Liver (tissue), 10 donors: ENCODE measurements at places on chromosomes 16 and 17. TPM values are rescaled to one million over a fixed set of nuclear protein-coding genes. Genes with fewer than 3 reads are reported as not detected.

- H3K36me3 ChIP-seq: no peaks in the 10 kb centered on the region
- no peak overlapping the region for H3K4me3 ChIP-seq
- no peaks in the 10 kb centered on the region for H3K27me3 ChIP-seq
These were observed 132.4 kb downstream of the CA10 start for GRCh38 chr17:52026075-52026474.

DNA sequence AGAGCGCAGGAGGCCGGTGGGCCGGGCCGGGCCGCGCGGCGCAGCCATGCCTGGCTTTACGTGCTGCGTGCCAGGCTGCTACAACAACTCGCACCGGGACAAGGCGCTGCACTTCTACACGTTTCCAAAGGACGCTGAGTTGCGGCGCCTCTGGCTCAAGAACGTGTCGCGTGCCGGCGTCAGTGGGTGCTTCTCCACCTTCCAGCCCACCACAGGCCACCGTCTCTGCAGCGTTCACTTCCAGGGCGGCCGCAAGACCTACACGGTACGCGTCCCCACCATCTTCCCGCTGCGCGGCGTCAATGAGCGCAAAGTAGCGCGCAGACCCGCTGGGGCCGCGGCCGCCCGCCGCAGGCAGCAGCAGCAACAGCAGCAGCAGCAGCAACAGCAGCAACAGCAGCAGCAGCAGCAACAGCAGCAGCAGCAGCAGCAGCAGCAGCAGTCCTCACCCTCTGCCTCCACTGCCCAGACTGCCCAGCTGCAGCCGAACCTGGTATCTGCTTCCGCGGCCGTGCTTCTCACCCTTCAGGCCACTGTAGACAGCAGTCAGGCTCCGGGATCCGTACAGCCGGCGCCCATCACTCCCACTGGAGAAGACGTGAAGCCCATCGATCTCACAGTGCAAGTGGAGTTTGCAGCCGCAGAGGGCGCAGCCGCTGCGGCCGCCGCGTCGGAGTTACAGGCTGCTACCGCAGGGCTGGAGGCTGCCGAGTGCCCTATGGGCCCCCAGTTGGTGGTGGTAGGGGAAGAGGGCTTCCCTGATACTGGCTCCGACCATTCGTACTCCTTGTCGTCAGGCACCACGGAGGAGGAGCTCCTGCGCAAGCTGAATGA, 606 bp downstream of the THAP11 start:
- DNase-seq: peak; percentile 52
- H3K27me3 ChIP-seq: no peaks in the 10 kb centered on the region
- H3K4me1 ChIP-seq: peaks cover 43% of the 10 kb centered on the region
- H3K27ac ChIP-seq: peak overlapping the region; percentile 99

Gene OSGIN1
- total RNA-seq: 47.2 TPM

- peaks cover 12% of the 10 kb centered on the region for H3K36me3 ChIP-seq
- H3K27ac ChIP-seq: no peak overlapping the region
- H3K4me3 ChIP-seq: no peak overlapping the region
- no peak for DNase-seq
- H3K4me1 ChIP-seq: no peaks in the 10 kb centered on the region
These were observed 27.8 kb downstream of the CASKIN2 start for GRCh38 chr17:75487351-75488070.

DNA sequence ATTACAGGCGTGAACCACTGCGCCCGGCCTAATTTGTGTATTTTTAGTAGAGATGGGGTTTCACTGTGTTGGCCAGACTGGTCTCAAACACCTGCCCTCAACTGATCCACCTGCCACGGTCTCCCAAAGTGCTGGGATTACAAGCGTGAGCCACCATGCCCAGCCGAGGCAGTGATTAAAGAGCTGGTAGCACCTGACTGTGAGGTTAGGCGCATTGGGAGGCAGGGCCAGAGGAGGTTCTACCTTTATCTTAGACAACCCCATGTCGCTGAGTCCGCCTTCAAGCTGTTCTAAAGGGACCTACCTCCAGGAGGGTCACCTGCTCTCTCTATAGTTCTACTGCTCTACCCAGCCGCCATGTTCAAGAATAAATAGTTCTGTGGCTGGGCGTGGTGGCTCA, 8.1 kb downstream of the RSL1D1 start:
- no peak overlapping the region for H3K27ac ChIP-seq
- H3K36me3 ChIP-seq: peaks cover 23% of the 10 kb centered on the region
- H3K27me3 ChIP-seq: no peaks in the 10 kb centered on the region
- DNase-seq: no peak

GRCh38 chr16:68893710-68894705, 50.7 kb downstream of the TANGO6 start:
- peak overlapping the region; percentile 95 for H3K27ac ChIP-seq
- peak; percentile 37 for DNase-seq
- H3K36me3 ChIP-seq: no peaks in the 10 kb centered on the region

DNA sequence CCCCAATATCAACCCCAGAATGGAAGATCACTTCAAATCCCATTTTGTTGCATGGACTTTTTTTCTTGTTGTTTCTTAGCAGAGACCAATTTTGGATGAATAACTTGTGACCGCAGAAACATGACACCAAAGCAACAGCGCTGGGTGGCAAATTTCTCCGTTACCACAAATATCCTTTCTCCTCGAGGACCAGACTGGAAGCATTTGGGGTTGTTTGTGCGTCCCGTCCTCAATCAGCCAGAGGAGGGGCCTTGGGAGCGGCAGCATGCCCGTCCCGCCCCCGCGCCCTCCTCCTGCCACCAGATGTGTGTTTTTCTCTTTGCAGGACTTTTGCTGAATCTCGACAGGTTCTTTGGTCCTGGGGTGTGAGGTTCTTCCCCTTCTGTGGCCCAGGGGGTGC, 282.5 kb upstream of the FOXF1 start:
- no peak overlapping the region for H3K27ac ChIP-seq
- peaks cover 3% of the 10 kb centered on the region for H3K27me3 ChIP-seq
- H3K36me3 ChIP-seq: no peaks in the 10 kb centered on the region
- no peak overlapping the region for H3K4me3 ChIP-seq

- peaks cover 15% of the 10 kb centered on the region for H3K27me3 ChIP-seq
- H3K27ac ChIP-seq: no peak overlapping the region
- H3K4me1 ChIP-seq: peaks cover 20% of the 10 kb centered on the region
- no peak for DNase-seq
These were observed 1.6 kb upstream of the HOXB7 start for GRCh38 chr17:48612456-48612853.

GRCh38 chr16:77853161-77853560, 64.8 kb downstream of the VAT1L start:
- no peak overlapping the region for H3K27ac ChIP-seq
- no peaks in the 10 kb centered on the region for H3K4me1 ChIP-seq
- DNase-seq: no peak
- H3K36me3 ChIP-seq: no peaks in the 10 kb centered on the region

GRCh38 chr17:66142428-66142827, 49.5 kb downstream of the CEP112 start:
- H3K4me1 ChIP-seq: no peaks in the 10 kb centered on the region
- H3K27me3 ChIP-seq: no peaks in the 10 kb centered on the region
- no peaks in the 10 kb centered on the region for H3K36me3 ChIP-seq
- H3K4me3 ChIP-seq: no peak overlapping the region
- DNase-seq: no peak

- no peak for DNase-seq
- no peak overlapping the region for H3K27ac ChIP-seq
- H3K4me1 ChIP-seq: no peaks in the 10 kb centered on the region
- H3K36me3 ChIP-seq: no peaks in the 10 kb centered on the region
These were observed 198.8 kb upstream of the CACNG5 start for GRCh38 chr17:66636111-66636510.

DNA sequence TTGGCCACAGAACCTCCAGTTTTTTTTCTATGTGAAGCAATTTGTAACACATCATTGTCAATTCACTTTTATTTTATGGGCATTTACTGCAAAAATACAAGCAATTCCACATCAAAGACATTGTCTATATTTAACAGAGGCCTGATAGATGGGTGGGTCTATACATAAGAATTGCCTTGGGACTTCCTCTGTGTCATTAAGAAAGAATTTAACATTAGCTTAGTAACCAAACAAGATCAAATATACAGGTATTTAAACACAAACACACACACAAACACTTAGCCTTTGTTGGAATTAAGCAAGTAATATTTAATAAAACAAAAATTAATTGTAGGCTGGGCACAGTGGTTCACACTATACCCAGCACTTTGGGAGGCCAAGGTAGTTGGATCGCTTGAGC, 4.3 kb upstream of the PITPNC1 start:
- H3K27ac ChIP-seq: no peak overlapping the region
- DNase-seq: no peak
- no peak overlapping the region for H3K4me3 ChIP-seq
- H3K27me3 ChIP-seq: no peaks in the 10 kb centered on the region

DNA sequence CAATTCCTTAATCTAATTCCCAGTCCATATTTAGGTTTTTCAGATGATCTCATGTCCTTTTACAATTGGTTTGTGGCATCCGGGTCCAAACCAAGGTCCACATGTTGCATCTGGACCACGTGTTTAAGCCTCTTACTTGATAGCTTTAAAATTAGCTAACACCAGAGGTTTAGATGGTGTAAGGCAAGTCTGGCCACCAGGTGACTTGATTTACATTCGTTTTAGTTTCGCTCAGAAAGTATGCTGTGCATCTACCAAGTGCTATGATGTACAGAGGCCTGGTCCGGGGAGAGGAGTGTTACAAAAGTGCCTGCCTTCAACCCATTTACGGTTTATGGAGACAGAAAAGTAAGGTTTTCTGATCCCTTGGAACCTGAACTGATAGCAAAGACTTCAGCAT, 878 bp upstream of the DNAJA2 start:
- H3K4me1 ChIP-seq: peaks cover 40% of the 10 kb centered on the region
- no peak for DNase-seq
- peak overlapping the region; percentile 86 for H3K4me3 ChIP-seq
- H3K36me3 ChIP-seq: peaks cover 3% of the 10 kb centered on the region

GRCh38 chr16:30901201-30902028, 5.0 kb downstream of the CTF1 start:
- H3K27ac ChIP-seq: peak overlapping the region; percentile 72
- H3K27me3 ChIP-seq: no peaks in the 10 kb centered on the region
- peak overlapping the region; percentile 86 for H3K4me3 ChIP-seq
- no peak for DNase-seq
- H3K36me3 ChIP-seq: no peaks in the 10 kb centered on the region

DNA sequence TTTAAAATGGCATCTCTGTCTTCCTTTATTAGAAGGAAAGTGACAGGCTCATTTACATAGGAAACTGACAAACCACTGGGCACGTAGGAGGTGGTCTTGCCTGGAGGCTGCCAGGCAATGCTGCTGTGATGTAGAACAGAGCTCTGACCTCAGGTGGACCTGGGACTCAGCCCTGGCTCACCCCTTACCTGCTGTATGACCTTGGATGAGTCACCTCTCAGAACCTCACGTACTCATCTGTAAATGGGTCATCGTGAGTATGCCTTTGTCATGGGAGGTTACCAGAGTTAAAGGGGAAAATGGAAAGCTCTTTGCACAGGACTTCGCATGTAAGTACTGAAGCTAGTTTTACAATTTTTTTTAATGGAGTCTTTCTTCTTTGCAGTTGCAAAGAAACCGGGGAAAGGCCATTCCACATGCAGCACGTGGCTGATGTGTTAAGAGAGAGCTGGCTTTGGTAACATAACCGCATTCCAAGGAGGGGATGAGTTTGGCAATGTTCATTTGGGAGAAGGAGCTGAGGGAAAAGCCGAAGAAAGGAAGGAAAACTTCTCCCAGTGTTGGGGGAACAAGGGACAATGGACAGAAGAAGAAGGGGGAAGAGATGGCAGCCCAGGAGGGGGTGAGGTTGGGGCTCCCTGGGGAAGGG, 37.4 kb upstream of the LONP2 start:
- H3K4me1 ChIP-seq: peaks cover 17% of the 10 kb centered on the region
- H3K27me3 ChIP-seq: no peaks in the 10 kb centered on the region
- no peak for DNase-seq
- no peak overlapping the region for H3K4me3 ChIP-seq

- no peak overlapping the region for H3K4me3 ChIP-seq
- no peaks in the 10 kb centered on the region for H3K27me3 ChIP-seq
- no peaks in the 10 kb centered on the region for H3K36me3 ChIP-seq
- H3K27ac ChIP-seq: no peak overlapping the region
- H3K4me1 ChIP-seq: peaks cover 10% of the 10 kb centered on the region
- DNase-seq: no peak
These were observed 25.4 kb downstream of the DNAJA2 start for GRCh38 chr16:46947900-46948547.

Gene C17orf113
- total RNA-seq: 0.17 TPM

GRCh38 chr17:4599505-4600281, 15.4 kb downstream of the SMTNL2 start:
- no peak overlapping the region for H3K4me3 ChIP-seq
- H3K36me3 ChIP-seq: no peaks in the 10 kb centered on the region
- no peaks in the 10 kb centered on the region for H3K4me1 ChIP-seq
- H3K27ac ChIP-seq: peak overlapping the region; percentile 35
- no peak for DNase-seq
- no peaks in the 10 kb centered on the region for H3K27me3 ChIP-seq
